ENCODE measurements at places on chromosomes 13 and 19.

GRCh38 chr19:42153672-42154433 lies 21.6 kb upstream of the POU2F2 start:
- no peak for DNase-seq

DNA sequence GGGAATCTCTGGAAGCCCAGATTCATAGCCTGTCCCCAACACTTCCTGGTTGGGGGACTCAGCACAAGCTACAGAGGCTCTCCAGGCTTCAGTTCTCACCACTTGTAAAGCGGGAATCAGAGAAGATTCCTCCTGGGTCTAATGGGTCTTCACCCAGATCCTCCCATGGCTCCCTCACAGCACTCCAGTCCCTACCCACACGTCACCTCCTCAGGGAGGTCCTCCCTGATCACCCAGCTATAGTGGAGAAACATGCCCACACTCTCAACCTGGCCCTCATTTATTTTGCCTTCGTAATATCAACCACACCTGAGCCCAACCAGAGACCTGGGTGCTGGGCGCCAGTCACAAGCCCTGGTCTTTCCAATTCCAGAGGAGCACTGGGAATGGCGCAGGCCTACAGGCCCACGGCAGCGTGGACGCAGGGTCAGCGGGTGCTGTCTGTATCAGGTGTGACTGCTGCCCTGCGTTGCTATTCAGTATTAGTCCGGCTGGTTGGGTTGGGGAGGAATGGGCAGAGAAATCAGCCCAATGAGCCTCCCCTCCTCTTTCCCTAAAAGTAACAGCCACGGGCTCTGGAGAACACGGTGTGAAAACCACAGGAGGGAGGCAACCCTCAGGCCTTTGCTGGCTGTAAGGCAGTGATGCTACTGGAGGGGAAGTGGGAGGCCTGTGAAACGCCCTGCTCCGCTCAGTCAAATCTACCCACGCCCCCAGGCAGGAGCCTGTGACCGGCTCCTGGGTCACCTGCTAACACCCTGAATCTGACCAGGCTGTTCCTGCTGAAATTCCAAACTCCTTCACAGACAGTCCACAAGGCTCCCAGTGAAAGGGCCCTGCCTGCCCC lies 5.2 kb downstream of the AKT2 start:
- DNase-seq: peak; percentile 49

DNA sequence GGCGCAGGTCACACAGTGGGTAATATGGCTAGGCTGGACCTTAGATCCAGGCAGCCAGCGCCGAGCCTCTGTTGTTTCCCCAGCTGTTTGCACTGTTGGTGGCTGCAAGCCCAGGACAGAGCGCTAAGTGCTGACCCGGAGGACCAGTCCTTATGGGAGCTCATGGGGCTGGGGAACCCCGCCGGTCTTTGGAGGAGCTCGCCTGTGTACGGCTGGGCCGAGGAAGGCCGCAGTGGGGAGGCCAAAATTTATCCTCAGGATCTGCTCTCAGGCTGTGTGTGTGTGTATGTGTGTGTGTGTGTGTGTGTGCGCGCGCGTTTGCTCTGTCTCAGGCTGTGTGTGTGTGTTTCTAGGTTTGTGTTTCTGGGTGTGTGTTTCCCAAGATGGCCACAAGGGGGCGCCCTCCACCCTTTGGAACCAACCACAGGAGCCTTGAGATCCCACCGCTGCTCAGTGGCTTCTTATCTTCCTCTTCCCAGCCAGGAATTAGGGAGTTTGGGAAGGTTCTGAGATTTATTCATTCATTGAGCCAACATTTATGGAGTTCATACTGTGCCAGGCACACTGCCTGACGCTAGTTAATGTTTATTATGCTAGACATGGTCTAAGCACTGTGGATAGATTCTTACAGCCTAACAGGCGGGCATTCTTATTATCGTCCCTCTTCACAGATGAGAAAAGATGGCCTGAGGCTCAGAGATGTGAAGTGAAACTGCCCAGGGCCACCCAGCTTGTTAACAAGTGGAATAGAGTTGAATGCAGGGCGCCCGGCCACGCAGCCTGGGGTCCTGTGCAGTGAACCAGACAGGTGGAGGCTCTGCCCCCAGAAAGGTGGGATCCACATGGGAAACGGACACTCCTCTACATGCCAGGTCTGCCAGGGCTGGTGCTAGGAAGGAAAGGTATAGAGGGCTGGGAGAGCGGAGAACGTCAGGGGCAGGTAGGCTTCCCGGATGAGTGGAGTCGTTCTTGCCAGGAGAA lies 13.0 kb downstream of the PGLYRP1 start:
- peak; percentile 85 for DNase-seq

GRCh38 chr13:52348071-52348470 lies 57.9 kb downstream of the THSD1 start:
- no peak for DNase-seq

- DNase-seq: no peak
Observed at GRCh38 chr13:66803808-66804456, 426.2 kb downstream of the PCDH9 start.

DNA sequence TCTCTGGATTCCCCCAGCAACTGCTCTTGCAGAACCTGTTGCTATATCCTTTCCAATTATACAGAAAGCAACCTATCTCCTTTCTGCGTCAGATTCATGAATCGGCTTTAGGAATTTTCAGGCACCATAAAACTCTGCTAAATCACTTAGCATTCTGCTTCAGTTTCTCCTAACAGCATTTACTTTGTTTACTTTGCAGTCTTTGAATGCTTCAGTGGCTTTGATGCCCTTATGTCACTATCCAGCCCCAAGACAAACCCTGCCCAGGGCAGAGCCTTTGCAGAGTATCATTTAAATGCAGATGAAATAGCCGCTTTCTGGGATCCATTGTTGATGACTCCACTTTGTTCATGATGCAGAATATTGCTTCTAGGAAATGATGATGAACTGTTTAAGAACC lies 43.1 kb downstream of the SLITRK1 start:
- DNase-seq: no peak

GRCh38 chr13:48448285-48448958 lies 35.5 kb upstream of the LPAR6 start:
- DNase-seq: no peak

DNA sequence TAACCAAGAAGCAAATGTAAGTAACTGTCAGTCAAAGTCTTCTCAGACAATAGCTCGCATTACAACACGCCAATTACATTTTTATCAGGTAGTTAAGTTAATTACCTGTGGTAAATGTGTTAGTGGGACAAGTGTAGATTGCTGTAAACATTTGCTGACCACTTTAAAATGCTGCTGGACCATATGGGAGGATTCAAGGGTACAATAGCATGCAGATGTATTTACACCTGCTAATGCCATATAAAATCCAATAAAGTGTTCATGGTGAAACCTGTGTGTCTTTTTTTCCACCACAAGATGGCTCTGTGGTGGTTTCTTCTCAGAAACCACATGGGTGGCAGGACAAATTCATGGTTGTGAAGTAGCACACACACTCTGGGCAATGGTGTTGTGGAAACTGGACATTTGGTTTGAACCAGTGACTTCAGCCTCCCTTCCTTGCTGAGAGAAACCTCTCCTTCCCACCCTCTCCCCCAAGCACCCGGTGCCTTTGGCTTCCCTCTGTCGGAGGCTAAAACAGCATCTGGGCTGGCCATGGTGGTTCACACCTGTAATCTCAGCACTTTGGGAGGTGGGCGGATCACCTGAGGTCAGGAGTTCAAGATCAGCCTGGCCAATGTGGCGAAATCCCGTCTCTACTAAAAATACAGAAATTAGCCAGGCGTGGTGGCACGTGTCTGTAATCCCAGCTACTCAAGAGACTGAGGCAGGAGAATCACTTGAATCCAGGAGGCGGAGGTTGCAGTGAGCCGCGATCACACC lies 18.1 kb upstream of the GTF3A start:
- peak; percentile 53 for DNase-seq

- DNase-seq: no peak
Observed at GRCh38 chr19:5966215-5966614, 11.7 kb downstream of the RANBP3 start.

GRCh38 chr19:51713319-51714285 lies 10.2 kb downstream of the HAS1 start:
- no peak for DNase-seq

DNA sequence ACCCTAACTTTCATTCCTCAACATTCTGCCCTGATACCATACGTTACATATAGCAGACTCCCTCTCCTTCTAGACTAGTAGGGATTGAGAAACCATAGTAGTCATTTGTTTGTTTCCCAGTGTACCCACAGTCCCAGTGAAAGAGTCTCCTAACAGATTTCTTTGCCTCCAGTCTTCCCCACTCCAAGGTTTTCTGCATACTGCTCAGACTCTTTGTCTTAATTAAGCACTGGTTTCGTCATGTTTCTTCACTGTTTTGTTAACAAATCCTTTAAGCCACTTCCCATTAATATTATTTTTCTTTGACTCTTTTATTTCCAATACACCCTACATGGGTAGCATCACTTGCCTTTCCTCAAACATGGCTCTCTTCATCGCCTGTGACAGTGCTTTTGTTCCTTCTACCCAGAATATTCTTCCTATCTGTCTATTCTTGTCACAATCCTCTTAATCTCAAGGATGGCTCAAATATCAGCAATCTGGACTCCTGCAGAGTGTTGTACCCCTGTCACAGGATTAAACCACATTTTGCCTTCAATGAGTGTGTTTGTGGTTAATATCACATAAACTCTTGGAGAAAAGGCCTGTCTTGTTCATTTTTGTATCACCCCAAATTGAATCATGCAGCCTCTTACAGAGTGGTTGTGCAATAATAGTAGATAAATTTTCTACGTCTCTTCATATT lies 92.7 kb upstream of the KLF12 start:
- no peak for DNase-seq

- no peak for DNase-seq
Observed at GRCh38 chr13:51158880-51159518, 47.9 kb upstream of the C13orf42 start.

DNA sequence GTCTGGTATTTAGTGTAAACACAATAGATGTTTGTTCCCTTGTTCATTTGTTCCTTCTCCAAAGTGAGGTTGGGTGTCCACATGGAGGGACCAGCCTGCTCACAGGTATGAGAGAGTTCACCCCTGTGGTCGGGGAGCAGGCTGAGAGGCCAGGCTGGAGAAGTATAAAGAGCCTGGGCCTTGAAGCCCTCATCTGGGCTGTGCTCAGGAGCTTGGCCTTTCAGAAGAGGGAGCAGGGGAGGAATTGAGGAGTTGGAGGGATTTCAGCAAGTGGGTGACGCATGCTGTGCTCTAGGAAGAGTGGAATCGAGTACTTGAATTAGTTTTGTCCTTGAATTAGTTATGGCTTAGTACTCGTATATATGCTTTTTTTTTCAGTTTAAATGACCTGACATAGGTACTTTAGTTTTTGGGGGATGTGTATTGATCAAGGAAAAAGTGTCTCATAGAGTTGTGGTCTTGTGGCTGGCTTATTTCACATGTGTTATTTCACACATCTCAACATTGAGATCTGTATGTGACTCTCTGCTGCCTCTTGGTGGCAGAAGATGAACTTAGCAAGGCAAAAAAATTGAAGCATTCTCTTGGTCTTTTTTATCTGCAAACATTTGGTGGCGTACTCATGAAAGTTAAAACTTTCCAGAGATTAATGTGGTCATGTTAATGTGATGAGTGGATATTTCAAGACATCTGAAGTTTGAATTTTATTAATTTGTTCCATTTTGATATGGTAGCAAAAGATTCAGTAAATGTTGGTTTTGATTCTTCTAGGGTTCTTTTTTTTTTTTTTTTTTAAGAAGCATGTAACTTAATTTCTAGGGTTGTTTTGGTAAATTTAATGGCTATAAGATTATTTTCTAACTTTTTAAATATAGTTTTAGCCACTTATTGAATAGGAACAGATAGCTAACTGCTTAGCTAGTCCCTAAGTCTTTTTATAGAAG lies 54.3 kb downstream of the SLAIN1 start:
- peak; percentile 72 for DNase-seq

GRCh38 chr19:18418029-18418482 lies 1.1 kb upstream of the SSBP4 start:
- DNase-seq: no peak

DNA sequence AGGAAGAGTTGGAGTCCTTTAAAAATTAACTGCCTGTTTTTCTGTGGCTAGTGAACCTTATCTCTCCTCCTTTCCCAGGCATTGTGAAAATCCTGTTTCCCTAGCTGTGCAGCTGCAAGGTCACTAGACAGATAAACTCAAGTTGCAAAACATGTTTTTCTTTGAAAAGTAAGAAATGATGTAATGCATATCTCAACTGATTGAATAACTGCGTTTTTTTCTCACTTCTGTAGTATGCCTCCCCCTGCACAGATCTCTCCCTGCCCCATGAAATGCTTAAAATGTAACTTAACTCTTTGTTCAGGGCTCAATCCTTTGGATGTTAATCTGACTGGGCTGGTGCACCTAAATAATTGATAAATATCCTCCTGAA lies 27.7 kb upstream of the CYSLTR2 start:
- DNase-seq: peak; percentile 55

GRCh38 chr13:79320433-79320832 lies 85.6 kb downstream of the RBM26 start:
- DNase-seq: no peak

- peak; percentile 13 for DNase-seq
Observed at GRCh38 chr13:73090116-73090822, 31.5 kb downstream of the KLF5 start.

GRCh38 chr19:46461537-46461936 lies 9.8 kb downstream of the PNMA8A start:
- no peak for DNase-seq

GRCh38 chr13:42331009-42331408 lies 59.1 kb downstream of the AKAP11 start:
- DNase-seq: no peak

- DNase-seq: peak; percentile 74
Observed at GRCh38 chr13:112873851-112874750, 94.9 kb upstream of the MCF2L start.

- DNase-seq: peak; percentile 91
Observed at GRCh38 chr19:588093-588740, 1.5 kb upstream of the HCN2 start.

DNA sequence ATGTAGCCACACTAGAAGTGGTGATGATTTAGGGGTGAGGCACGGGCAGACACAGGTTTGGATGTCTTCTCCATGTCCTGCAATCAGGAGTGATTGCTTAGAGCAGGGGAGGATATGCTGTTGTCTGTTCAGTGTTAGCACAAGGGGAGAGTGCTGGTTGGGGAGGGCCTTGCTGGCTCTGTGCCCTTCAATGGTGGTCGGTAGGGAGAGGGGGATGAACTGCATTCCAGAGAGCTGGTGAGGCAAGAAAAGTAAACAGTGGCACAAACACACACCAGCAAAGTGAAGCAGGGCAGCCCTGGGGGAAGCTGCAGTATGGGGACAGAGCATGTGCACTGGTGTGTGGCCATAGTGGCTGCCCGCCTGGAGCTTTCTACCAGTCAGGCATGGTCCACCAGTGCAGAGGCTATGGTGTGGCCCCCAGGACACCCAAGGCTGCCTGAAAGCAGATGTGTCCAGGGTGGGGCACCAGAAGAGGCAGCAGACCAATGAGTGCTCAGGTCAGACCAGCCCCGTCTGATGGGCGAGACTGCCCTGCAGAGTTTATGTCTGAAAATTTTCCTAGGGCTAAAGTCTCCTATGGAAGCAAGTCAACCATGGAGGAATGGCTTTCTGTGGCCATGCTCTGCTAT lies 1676.9 kb downstream of the PCDH9 start:
- DNase-seq: no peak

DNA sequence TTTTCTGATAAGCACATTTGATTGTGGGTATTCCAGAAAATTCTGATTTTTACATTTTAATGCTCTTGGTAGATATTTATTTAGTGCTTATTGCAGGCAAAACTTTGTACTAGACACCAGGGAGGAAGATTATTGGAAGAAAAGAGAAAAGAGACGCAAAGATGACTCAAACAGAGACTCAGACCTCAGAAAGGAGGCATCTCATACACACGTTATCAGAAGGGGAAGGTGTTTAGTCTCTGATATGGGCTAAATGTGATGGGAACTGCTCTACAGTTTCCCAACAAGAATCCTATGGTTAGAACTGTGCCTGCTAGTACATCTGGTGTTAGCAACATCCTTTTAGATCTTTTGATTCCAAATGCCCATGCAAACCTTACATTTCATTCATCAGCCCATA lies 245.6 kb downstream of the KLF5 start:
- no peak for DNase-seq
